ENCODE measurements at places on chromosomes 16 and 17. TPM values are rescaled to one million over a fixed set of nuclear protein-coding genes. Genes with fewer than 3 reads are reported as not detected.
A peak's percentile ranks its signal among the peaks of the same experiment; 100 is the strongest.

Gene KRT28
- not detected for total RNA-seq

Gene TBC1D3E
- total RNA-seq, result not detected

GRCh38 chr16:30786936-30787612 lies at the start of gene ZNF629:
TSS of gene ZNF629 (minus strand) at chr16:30787205. CDS start at chr16:30784482, 2,723 bp downstream.
- peaks cover 29% of the 10 kb centered on the region for H3K4me1 ChIP-seq
- peak within 1 kb of the TSS; percentile 66 for H3K4me3 ChIP-seq
- peak within 1 kb of the TSS; percentile 85 for H3K27ac ChIP-seq
- no peak for DNase-seq
- no peaks in the 10 kb centered on the region for H3K27me3 ChIP-seq

DNA sequence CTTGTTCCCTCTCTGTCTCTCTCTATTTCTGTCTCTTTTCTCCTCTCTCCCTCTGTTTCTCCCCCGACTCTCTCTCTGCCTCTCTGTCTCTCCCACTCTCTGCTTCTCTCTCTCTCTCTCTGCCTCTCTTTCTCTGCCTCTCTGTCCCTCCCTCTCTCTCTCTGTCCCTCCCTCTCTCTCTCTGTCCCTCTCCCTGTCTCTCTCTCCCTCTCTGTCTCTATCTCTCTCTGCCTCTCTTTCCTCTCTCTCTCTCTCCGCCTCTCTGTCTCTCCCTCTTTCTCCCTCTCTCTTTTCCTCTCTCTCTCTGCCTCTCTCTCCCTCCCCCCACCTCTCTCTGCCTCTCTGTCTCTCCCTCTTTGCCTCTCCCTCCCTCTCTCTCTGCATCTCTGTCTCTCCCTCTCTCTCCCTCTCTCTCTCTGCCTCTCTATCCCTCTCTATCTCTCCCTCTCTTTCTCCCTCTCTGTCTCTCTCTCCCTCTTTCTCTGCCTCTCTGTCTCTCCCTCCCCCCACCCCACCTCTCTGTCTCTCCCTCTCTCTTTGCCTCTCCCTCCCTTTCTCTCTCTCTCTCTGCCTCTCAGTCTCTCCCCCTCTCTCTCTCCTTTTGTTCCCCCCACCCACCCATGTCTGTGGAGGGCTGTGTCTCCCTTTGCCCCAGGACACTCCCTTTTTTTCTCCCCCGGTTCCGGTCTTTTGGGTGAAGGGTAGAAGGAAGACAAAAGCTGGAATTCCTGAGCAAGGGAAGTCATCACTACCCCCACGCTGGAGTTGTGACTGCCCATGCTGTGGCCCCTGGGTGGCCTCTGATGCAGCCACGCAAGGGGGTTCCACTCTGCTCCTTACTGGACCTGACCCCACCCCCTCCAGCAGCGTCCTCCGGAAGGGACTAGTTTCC lies 27.1 kb upstream of the MGAT5B start:
- no peaks in the 10 kb centered on the region for H3K36me3 ChIP-seq
- no peak overlapping the region for H3K4me3 ChIP-seq
- H3K4me1 ChIP-seq, result peaks cover 9% of the 10 kb centered on the region
- no peak for DNase-seq

Gene CHST4
- total RNA-seq, result not detected
